Activated CD4-positive, alpha-beta T cell treated with anti-CD3 and anti-CD28 coated beads, Interleukin-2, amount 50 U/mL, for 24 hours (primary cell): ENCODE measurements at places on chromosomes 2 and 18.

GRCh38 chr2:212520340-212520739 is 18.3 kb downstream of the ERBB4 start:
- DNase-seq: no peak

DNA sequence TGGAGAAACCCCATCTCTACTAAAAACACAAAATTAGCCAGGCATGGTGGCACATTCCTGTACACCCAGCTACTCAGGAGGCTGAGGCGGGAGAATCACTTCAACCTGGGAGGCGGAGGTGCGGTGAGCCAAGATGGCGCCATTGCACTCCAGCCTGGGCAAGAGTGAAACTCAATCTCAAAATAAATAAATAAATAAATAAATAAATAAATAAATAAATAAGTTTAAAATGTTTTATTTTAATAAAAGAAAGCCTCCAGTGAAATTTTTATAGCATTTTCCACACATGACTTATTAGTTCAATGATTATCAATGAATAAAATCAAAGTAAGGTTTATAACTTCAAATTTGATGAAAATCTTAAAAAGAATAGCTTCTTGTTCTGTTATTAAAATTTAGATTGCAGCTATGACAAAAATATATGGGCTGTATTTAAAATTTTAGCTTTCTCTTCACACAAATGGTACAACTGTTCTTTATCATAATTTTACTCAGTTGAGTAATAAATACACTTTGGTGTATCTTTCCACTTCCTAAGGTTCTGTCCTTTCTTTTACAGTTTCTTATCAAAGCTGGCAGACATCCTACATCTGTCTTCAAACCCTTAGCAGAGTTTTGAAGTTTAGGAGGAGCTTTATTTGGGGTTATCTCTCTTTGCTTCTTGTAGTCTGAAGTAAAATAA is 78.4 kb upstream of the ZSWIM2 start:
- no peak for DNase-seq

GRCh38 chr2:140639628-140640027 is 1491.2 kb downstream of the LRP1B start:
- no peak for DNase-seq

- no peak for DNase-seq
Observed at GRCh38 chr2:144479138-144479537, 40.8 kb downstream of the ZEB2 start.

DNA sequence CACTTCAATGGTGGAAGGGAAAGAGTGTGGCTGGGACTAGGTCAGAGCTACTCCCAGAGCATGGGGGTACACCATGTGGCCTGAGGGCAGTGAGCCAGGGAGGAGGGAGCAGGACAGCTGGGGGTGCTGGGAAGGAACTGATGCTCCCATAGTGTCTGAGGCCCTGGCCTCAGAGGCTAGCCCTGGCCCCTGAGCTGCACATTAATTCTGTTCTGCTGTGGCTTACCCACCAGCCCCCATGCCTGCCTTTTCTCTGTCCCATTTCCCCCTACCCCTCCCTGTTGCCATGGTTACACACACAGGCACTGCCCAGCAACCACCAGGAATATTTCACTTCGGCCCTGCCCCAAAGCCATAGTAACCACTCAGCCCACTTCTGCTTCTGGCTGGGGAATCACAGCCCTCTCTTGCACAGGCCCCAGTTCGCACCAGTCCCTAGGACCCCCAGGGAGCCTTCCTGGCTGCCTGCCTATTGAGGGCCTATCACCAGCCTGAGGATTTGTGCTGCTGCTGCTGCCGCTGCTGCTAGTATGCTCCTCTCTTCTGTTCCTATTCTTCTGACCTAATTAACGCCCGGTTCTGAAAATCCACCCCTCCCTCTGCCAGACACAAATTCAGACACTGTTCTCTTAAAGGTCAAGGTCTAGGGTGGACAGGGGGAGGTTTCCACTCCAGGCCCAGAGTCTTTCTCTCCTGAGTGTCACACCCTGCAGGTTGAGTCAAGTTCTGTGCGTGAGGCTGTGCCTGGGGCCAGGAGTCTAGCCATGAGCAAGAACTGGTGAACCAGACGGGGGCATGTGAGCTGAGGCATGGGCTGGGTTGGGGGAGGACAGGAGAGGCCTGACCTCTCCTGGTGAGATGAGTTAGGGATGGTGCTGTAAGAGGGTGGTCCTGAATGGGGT is 87.1 kb upstream of the MCFD2 start:
- DNase-seq: no peak

GRCh38 chr2:197675711-197676188 is 363 bp upstream of the RFTN2 start:
- DNase-seq: no peak

GRCh38 chr2:226674123-226674522 is 125.5 kb downstream of the IRS1 start:
- DNase-seq: no peak

DNA sequence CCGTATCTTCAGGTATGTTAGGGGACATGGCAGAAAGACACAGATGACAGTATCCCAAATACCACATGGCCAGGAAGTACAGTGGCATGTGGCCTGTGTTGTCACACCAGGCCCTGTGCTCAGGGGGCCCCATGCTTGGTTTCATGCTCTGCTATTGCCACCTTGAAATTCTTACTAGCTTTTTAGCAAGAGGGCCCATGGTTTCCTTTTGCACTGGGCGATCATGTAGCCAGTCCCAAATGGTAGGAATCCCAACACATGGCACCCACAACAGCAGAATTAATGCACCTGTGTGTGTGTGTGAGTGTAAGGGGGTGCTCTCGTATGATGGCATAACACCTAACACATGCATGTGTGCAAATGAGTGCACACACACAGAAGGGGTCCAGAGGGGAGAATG is 39.2 kb downstream of the MYO7B start:
- no peak for DNase-seq

DNA sequence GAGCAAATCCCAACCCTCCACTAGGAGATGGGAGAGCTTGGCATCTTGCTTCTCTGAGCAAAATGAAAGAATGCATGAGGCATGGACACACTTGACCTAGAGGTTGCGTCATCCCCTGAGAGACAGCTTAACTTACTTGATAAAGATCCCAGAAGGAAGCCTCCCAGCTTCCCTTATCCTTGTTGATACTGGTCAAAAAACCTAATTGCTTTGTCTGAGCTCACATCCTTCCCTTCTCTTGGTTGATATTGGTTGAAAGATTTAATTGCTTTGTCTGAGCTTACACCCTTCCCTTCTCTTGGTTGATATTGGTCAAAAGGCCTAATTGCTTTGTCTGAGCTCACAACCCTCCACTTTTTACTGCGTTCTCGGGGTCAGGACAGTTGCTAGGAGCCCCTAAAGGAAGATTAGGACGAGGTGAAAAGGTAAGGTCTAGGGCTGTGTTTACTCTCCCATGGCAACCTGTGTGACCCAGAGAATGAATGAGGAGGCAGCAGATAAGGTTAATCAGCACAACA is 12.2 kb upstream of the BOD1L2 start:
- no peak for DNase-seq

- no peak for DNase-seq
Observed at GRCh38 chr2:133710613-133711012, 142.3 kb upstream of the NCKAP5 start.

GRCh38 chr18:9612977-9613376 is 1.4 kb downstream of the PPP4R1 start:
- DNase-seq: no peak

GRCh38 chr2:227655454-227655853 is 11.2 kb upstream of the SCYGR5 start:
- no peak for DNase-seq

- DNase-seq: no peak
Observed at GRCh38 chr2:101751875-101752619, 54.5 kb downstream of the MAP4K4 start.

DNA sequence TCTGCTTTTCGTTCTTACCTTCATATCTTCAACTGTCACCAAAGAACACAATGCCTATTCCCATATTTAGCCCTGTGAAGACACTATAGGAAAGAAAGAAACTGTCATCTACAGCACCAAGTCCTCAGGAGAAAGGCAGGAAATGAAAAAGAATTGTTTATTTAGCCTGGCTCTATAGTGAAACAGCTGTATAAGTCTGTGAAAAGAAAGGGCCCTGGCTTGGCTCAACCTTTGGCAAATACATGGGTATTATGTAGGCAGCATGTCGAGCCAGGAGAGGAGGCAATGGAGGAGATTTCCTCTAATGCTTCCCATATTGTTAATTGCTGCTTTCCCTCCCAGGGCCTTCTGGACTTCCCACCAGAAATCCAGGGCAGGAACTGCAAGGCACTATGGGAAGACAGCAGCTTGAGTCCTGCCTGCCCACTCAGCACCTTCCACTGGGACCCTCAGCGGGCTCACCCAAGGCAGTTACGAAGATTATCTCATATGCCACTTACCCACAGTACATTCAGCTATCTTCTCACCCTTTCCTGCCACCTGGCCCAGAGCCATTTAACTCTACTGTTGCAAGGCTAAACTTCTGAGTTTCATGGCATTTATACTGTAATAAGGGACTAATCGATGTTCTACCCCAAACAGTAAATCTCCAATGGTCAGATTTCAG is 30.1 kb downstream of the SLC8A1 start:
- DNase-seq: no peak

GRCh38 chr2:76288598-76288997 is 577.9 kb upstream of the GCFC2 start:
- no peak for DNase-seq

DNA sequence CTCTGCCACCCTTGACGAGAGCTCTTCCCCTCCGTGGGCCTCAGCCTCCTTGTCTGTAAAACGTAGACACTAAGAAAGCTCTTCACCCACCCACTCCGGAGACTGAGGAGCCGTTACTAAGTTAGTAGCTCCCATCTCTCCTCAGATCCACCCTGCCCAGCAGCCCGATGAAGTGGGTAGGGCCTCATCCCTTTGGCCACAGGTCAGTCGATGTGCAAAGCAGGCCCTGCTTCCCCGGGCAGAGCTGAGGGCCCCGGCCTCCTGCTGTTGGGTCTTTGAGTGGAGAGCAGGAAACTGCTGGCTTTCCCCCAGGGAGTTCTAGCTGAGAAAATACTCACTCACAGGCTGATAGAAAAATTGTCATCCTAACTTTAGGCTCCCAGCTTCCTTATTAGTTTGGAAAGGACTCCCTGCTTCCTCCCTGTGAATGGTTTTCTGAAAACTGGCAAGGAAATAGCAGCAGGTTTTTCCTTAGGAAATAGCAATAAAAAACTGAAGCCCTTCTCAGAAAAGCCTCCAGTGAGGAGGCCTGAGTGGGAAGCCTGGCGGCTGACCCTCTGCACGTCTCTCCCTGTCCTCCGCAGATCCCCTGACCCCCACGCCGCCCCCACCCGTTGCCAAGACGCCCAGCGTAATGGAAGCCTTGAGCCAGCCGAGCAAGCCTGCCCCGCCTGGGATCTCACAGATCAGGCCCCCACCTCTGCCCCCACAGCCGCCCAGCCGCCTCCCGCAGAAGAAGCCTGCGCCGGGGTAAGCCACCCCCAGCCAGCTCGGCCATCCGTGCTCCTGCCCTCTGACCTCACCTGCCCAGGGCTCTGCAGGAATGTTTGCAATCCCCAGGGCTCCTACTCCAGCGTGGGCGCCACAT is 30.2 kb downstream of the ITGB1BP1 start:
- DNase-seq: no peak
